ENCODE measurements at places on chromosomes 12 and 14. TPM values are rescaled to one million over a fixed set of nuclear protein-coding genes. Genes with fewer than 3 reads are reported as not detected.

The FAM181A gene
- 18.0 TPM for total RNA-seq

The IRAK3 gene
- 6.1 TPM for total RNA-seq

The GPR135 gene
- 33.1 TPM for total RNA-seq

The GSKIP gene
- 25.4 TPM for total RNA-seq

The SIX1 gene
- total RNA-seq = 9.0 TPM

The OTX2 gene
- total RNA-seq = not detected

The CLIP1 gene
- 51.9 TPM for total RNA-seq

The SLCO1B1 gene
- total RNA-seq = 0.24 TPM

The METTL17 gene
- total RNA-seq = 93.2 TPM

The SAMD15 gene
- total RNA-seq = 22.6 TPM

The CCDC177 gene
- 1.7 TPM for total RNA-seq

The RFX4 gene
- 86.4 TPM for total RNA-seq

The LHX5 gene
- 0.12 TPM for total RNA-seq

The ADAM21 gene
- total RNA-seq = 4.6 TPM

The PIWIL1 gene
- 71.7 TPM for total RNA-seq

The RIMKLB gene
- total RNA-seq = 123 TPM

The LRRC9 gene
- 4.3 TPM for total RNA-seq

The TAS2R13 gene
- total RNA-seq = 3.6 TPM

The DGKA gene
- 28.9 TPM for total RNA-seq

The SLC25A47 gene
- total RNA-seq = 0.87 TPM

Data from testis (tissue), 5 donors.